Ureter (tissue), 1 donor: ENCODE measurements at places on chromosomes 16 and 17. TPM values are rescaled to one million over a fixed set of nuclear protein-coding genes. Genes with fewer than 3 reads are reported as not detected.

DNA sequence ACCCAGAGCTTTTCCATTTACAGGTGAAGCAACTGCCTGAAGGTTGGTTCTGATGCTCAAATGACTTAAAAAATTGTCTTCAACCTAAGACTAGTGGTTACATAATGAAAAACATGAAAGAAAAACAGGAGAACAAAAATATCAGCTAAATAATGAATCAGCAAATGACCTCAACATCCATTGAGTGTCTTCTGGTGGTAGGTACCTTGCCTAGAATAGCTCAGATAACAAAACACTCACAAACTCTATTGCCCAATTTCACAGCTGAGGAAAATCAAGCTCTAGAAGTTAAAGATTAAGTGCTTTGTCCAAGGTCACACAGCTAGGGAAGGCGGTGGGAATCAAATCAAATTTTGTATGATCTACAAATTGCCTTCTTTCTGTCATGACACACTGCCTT, 304.6 kb upstream of the CDH11 start:
- DNase-seq, result no peak

GRCh38 chr16:64278196-64278595, 843.7 kb downstream of the CDH11 start:
- DNase-seq, result no peak

- DNase-seq, result no peak
Measured at GRCh38 chr17:17754719-17755686, 73.7 kb downstream of the RAI1 start.

GRCh38 chr17:66525338-66525737, 222.9 kb downstream of the PRKCA start:
- no peak for DNase-seq

Gene RNU2-1
- total RNA-seq, result 1,456 TPM
